Left lung (tissue), 14 donors: ENCODE measurements at places on chromosomes 12 and 14. TPM values are rescaled to one million over a fixed set of nuclear protein-coding genes. Genes with fewer than 3 reads are reported as not detected.

- no peak for DNase-seq
These were observed 629 bp downstream of the FBRSL1 start for GRCh38 chr12:132490422-132491137.

- DNase-seq: no peak
These were observed 3.5 kb downstream of the LPAR5 start for GRCh38 chr12:6632026-6632983.

DNA sequence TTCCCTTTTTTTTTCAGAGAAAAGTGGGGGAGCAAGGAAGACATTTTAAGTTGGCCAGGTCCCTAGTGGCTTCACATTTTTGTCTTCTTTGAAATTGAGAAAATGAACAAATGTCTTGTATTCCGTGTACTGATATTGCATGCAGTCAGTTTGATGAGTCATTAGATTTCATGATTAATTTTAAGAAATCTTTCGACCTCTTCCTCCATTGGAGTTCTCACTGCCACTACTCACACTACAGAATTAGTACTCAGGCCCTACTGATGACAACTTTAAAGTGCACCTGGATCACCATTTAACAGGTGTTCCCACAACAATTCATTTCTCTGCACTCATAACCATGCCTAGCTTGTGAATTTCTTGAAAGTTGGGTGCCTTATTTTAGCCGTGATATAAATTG is 50.5 kb downstream of the SAMD4A start:
- DNase-seq: no peak

DNA sequence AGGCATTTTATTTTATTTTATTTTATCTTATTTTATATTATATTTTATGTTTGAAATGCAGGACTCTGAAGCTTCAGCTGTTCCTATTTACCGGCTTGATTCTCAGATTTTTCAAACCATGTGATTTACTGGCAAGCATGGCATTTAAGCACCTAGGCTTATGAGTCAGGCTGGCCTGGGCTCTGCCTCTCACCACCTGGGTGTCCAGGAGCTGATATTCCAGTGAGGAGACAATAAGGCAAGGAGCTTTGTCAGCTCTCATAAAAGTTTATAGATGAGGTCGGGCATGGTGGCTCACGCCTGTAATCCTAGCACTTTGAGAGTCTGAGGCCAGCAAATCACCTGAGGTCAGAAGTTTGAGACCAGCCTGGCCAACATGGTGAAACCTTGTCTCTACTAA is 2.1 kb downstream of the DAO start:
- DNase-seq: no peak

DNA sequence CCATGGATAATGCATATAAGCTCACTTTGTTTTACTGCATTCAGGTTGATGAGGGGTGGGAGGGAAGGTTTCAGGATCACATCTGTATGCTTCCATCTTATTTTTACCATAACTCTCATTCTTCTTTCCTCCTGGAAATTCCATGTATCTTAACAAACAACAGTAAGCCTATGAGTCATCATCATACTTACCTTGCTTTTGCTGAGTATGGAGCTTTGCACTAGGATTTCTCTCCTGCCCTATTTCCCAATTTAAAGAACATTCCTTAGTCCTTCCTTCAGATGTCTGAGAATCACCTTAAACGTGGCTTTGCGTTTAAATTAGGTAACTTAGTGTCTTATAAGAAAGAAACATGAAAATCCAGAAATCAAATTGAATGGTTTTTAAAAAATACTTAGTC is 1.6 kb upstream of the CLEC14A start:
- no peak for DNase-seq

GRCh38 chr12:48027183-48028002 is 23.1 kb upstream of the COL2A1 start:
- no peak for DNase-seq

Gene SLC6A15
- polyA plus RNA-seq: 0.32 TPM

DNA sequence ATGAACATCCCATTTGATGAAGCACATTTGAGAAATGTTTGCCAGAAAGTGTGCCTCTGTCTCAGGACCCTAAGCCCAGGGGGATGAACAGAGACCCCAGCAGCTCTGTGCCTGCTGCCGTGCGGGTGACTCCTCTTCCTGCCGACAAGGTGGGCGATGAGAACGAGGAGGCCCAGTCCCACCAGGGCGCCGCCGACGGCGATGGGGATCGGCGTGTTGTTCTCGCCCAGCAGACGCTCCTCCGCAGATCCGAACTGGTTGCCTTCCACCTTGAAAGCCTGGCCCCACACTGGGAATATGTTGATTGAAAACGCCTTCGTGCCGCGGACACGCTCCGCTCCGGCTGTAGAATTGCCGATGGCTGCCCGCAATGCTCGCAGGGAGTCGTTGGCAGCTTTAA is 44.1 kb downstream of the LRTM2 start:
- no peak for DNase-seq

Gene FBLN5
- polyA plus RNA-seq: 61.6 TPM

Gene LRRK2
- 6.5 TPM for polyA plus RNA-seq

GRCh38 chr12:28883406-28883997 is 265.6 kb upstream of the FAR2 start:
- DNase-seq: no peak

DNA sequence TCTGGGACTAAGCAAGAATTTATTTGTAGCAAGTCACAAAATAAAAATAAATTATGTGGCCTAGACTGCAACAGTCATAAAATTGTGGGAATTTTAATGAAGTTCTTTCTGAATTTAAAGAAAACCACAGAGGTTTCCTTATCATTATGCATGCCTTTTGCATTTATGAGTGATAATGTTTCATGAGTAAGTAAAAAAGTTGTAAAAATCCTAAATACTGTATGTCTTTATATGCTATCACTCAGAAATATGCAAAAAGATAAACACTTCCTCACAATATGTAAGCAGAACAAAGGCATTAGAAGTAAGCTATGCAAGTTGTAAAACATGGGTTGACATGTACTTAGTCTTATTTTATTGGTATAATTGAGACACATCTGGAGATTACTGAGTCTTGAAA is 239.4 kb upstream of the PDE3A start:
- no peak for DNase-seq

GRCh38 chr12:47979166-47979565 is 15.8 kb downstream of the TMEM106C start:
- DNase-seq: no peak

Gene KRT79
- polyA plus RNA-seq: not detected

Gene KRT83
- polyA plus RNA-seq: not detected

DNA sequence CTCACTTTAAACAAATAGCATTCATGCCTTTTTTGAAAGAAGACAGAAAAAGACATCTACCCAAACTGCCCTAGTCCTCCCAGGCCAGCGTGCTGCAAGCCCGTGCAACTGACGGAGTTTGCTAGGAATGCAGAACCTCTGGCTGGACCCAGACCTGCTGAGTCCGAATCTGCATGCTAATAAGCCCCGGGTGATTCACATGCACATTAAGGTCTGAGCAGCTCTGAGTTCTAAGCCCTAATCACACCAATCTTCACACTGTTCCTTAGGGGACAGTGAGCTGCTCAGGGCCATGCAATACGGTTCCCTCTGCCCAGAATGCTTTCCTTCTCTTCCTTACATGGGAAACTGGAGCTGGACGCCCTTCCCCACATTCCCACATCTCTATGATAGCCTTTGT is 25.2 kb downstream of the HAL start:
- DNase-seq: no peak

- DNase-seq: no peak
These were observed 36.1 kb downstream of the CPSF6 start for GRCh38 chr12:69275471-69275891.

GRCh38 chr12:121712190-121712460 is 427 bp upstream of the TMEM120B start:
- no peak for DNase-seq

DNA sequence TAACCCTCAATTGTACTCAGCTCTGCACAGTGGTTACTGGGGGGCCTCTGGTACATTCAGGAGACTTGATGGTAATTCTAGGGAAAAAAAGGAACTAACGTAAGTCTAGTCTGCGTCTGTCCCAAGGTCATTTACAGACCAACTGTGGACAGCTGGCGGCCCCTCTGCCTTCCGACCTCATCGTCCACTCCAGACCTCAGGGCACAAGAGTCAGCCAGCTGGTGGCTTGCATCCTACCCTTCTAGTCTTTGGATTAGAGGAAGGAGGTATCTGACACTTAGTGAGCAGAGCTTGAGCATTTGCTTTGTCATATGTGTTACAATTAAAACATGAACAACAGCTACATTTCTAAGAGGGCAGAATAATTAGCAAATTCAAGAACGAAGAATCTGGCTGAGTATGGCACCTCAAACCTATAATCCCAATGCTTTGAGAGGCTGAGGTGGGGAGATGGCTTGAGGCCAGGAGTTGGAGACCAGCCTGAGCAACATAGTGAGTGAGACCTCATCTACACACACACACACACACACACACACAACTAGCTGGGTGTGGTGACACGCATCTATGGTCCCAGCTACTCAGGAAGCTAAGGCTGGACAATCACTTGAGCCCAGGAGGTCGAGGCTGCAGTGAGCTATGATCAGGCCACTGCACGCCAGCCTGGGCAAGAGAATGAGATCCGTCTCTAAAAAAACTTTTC is 36.5 kb downstream of the SSH1 start:
- DNase-seq: no peak

Gene CIT
- 24.4 TPM for polyA plus RNA-seq

DNA sequence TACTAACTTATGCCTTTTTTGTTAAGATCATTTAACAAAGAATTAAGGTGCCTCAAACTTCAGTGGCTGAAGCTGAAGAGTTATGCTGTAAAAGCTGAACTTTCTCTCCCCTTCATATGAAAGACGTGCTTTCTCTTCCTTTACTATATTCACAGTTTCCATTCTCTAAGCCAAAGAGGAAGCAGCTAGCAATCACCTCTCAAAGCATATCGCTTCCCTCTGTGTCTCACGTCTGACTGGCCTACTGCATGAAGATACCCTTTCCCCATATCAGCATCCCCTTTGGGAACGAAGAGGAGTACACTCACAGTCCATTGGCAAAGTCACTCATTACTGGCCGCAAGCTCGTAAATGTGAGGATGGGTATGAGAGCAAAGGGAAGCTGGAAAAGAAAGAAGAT is 34.9 kb downstream of the SLC11A2 start:
- DNase-seq: no peak

GRCh38 chr12:94829552-94829951 is 173.9 kb downstream of the NDUFA12 start:
- DNase-seq: no peak

Gene ASCL1
- 6.4 TPM for polyA plus RNA-seq

Gene FAM222A
- polyA plus RNA-seq: 2.9 TPM

Gene TESPA1
- polyA plus RNA-seq: 0.73 TPM

DNA sequence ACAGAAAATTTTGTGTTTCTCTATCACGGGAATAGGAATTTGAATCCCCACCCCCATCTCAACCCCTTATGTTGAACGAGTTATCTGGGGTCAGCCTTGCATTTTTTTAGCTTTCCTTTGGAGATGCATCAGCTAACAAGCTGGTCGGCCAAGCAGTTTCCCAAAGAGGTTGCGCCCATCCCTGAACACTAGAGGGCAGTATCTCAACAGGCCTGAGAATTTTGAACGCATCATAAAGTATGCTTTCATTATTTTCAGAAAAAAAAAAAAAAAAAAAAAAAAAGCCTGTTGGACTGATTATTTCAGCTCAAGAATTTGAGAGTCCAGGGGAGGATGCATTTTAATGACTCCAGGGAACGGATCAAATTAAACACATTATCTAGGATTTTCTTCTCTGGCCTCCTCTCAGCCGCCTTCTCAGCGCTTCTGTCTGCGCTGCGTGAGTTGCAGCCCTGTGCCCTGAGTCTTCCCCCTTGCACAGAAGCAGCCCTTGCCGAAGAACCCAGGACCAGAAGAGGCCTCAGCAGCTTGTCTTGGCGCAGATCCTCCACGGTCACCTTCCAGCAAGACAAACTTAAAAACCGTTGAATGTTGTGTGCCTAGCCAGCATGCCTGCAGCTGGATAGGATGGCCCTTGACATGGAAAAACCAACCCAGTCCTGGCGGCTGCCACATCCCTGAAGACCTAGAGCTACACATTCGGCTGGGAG is 76.6 kb upstream of the GZMB start:
- peak; percentile 78 for DNase-seq

DNA sequence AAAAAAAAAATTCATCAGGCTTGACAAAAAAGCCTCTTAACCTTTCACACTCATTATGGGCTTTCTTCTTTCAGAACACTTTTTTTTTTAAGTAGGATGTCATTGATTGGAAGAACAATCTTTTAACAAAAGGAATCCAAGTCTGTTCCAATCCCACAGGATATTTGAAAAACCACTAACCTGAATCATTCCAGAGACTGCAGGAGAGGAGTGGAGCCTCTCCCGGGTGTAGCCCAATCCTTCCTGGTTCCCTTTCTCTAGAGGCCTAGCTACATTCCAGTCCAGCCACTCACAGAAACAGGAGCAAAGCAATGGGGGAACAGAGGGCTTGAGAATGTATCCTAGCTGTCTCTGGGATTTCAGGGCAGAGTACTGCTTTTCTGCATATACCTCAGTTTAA is 4.3 kb downstream of the MFAP5 start:
- DNase-seq: no peak

- no peak for DNase-seq
These were observed 7.0 kb upstream of the FICD start for GRCh38 chr12:108507971-108508642.

DNA sequence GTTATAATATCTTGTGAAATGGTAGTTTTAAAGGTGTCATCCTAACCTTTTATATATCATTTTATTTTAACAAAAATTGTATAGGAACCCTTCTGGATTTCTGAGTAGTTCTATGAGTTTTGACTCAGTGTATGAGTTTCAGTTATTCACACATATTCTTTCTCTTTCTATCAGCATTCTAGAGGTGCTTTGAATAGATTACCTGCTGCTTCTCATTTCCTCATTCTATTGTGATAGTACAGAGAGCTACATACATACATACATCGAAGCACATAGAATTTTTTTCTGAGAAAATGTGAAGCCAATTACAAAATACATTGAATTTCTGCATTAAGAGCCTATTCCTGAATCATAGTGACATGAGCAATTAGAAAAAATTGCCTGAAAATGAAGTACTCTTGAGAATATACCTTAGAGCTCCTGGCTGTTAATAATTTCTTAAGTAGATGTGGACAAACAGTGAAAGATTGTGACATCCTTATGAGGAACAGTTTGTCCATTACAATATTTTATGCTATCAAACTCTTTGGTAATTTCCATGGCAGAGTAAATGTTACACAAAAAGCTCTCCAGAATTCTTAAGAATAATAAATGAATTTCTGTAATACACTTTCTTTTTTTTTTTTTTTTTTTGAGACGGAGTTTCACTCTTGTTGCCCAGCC is 556.6 kb downstream of the TRHDE start:
- no peak for DNase-seq

- no peak for DNase-seq
These were observed 25.2 kb upstream of the MANSC4 start for GRCh38 chr12:27805238-27805637.

GRCh38 chr12:45273717-45274271 is 57.9 kb downstream of the ANO6 start:
- DNase-seq: no peak

GRCh38 chr14:73472185-73473114 is 14.1 kb upstream of the NUMB start:
- peak; percentile 71 for DNase-seq
